ENCODE measurements at places on chromosomes 1 and 21. TPM values are rescaled to one million over a fixed set of nuclear protein-coding genes. Genes with fewer than 3 reads are reported as not detected.

Gene PLA2G2D
- not detected for total RNA-seq

Gene ATF3
- 23.9 TPM for total RNA-seq

Gene FAM151A
- not detected for total RNA-seq

Gene NPR1
- total RNA-seq, result not detected

Gene GPR153
- total RNA-seq, result 1.5 TPM

GRCh38 chr1:244854166-244854565, 10.2 kb downstream of the HNRNPU start:
- no peak for DNase-seq

GRCh38 chr1:235326719-235327558, 1.0 kb downstream of the ARID4B start:
- DNase-seq, result peak; percentile 58

- no peak for DNase-seq
These were observed 39.4 kb upstream of the FAM131C start for GRCh38 chr1:16112596-16113555.

GRCh38 chr1:181592255-181592859, 109.0 kb downstream of the CACNA1E start:
- DNase-seq, result no peak

DNA sequence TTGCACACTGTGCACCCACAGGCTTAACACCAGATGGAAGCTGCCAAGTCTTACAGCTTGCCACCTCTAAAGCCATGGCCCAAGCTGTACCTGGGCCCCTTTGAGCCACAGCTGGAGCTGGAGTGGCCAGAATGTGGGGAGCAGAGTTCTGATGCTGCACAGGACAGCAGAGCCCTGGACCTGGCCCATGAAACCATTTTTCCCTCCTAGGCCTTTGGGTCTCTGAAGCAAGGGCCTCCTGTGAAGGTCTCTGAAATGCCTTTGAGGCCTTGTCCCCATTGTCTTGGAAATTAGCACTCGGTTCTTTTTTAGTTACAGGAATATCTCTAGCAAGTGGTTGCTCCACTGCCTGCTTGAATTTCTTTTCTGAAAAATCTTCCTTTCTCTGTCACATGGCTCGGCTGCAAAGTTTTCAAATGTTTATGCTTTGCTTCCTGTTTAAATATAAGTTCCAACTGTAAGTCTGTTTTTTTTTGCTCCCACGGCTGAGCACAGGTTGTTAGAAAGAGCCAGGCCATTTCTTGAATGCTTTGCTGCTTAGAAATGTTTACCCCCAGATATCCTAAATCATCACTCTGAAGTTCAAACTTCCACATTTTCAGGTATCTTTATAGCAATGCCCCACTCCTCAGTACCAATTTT, 156.8 kb upstream of the GORAB start:
- DNase-seq, result no peak

DNA sequence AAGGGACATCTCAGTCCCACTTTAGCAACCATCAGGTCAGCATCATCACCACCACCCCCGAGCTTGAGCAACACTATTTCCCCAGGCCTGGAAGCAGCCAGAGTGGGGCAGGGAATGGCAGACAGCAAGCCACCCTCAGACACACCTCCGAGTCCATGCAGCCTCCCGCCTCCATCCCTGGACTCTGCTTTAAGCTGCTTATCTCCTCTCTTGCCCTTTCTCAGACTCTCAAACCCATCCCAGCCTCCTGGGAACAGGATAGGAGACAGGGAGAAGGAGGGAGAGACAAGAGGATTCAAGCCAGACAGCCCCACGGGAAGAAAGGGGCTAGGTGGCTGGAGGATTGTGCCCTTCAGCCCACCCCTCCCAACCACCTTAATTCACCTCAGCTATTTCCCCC, 1.7 kb downstream of the PIAS3 start:
- DNase-seq, result no peak

GRCh38 chr1:76640092-76640491, 227.2 kb upstream of the ST6GALNAC5 start:
- DNase-seq, result no peak

DNA sequence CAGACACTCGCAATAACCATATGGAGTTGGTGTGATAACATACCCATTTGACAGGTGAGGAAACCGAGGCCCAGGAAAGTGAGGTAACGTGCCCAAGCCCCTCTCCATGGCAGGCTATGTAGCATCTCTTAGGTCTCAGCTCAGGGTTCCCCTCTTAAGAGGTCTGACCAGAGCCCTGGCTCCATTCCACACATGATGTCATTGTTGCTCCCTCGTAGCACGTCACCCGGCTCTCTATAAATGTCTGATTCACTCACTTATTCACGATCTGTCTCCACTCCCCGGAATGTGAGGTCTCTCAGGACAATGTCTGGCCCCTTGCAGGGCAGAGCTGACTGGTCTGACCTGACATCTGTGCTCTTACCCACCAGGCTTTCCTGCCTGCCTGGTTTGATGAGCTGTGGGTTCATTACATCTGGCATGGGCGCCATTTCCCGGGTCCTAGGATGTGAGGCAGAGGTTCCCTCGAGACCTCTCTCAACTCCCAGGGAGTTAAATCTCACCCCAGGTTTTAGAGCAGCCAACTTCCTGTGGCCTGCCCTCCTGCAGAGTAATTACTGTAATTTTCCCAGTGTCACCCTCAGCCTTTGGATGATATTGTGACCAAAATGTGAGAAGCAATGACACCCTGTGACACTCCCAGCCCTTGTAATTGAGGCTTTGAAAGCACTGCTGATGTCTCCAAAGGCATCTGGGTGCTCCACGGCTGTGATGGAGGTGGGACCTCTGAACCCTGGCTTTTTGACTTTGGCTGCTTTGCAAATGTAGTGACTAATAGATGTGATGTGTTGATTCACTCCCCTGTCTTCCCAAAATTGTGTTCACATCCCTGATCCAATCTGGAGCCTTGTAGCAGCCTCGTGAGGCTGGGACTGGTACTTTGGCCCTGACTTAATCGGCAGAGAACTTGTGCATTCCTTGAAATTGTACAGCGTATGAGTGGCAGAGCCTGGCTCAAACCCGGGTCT, 10.6 kb downstream of the ACTL8 start:
- DNase-seq, result no peak

DNA sequence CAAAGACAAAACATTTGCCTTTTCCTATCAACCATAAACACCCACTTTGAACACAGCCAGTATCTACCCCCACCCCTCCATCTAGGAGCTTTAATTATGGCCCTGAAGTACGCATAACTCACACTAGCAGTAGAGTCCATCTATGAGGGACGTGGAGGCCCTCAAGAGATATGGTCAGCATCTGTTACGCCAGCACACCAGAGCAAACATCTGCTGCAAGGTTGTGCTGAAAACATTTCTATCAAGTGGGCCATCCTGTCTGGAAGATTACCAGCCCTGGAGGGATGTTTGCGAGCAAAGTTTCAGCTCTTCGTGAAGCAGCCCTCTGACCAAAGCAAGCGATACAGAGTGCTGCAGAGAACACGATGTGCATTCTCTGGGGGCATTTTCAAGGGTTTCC, 74.6 kb downstream of the SLC45A1 start:
- DNase-seq, result no peak

- no peak for DNase-seq
These were observed 12.9 kb downstream of the SRRM1 start for GRCh38 chr1:24656046-24656445.

DNA sequence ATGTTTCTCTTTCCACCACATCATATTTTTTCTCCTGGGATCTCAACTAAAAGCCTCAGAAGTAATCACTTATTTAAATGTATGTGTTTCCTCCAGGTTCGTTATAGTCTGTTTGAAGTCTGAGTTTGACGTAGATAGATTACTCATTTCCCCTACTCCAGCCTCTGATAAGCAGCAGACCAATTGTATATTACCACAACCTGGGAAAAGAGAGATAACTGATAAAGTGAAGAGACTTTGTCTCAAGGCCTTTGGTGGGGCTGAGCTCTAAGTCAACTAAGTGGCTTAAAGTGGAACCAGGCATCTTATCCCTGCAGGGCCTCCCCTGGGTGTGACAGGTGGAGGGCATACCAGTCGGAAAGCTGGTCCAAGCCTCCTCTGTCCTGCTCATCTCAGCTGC, 34.9 kb upstream of the CACNA1E start:
- no peak for DNase-seq

DNA sequence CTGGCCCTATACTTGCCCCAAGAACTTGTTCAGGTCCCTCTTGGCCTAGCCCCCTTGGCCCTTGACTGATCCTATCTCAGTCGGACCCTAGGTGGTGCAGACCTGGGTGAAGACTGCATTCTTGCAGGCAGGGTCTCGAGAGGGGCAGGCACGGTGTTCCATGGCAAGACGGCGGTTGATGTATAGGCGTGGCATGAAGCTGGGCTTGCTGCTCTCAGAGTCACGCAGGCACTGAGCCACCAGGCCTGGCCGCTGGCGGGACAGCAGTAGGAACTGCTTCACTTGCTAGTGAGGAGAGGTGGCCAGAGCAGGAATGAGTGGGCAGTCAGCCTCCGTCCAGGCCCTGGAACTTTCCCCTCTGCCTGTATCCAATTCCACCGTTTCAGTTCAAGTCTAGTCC, 3.8 kb downstream of the HECTD3 start:
- no peak for DNase-seq

- no peak for DNase-seq
These were observed 54.6 kb downstream of the NENF start for GRCh38 chr1:212487286-212487685.

DNA sequence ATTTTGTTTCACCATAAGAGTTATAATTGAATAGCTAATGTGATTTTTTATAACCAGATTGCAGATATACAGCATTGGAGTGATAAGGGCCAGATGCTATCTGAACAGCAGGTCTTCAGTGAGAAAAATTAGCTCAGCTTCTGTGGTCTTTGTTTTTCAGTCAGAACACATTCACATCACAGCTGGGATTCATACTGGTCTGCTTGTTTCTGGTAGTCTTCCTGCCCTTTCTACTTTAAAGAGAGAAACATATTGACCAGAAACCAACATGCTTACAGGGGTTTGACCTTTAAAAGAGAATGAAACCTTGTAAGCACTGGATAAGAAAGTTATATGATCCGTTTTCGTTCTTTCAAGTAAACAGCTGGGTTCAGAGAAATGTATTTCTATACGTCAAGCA, 213.7 kb upstream of the TMPRSS15 start:
- DNase-seq, result no peak

DNA sequence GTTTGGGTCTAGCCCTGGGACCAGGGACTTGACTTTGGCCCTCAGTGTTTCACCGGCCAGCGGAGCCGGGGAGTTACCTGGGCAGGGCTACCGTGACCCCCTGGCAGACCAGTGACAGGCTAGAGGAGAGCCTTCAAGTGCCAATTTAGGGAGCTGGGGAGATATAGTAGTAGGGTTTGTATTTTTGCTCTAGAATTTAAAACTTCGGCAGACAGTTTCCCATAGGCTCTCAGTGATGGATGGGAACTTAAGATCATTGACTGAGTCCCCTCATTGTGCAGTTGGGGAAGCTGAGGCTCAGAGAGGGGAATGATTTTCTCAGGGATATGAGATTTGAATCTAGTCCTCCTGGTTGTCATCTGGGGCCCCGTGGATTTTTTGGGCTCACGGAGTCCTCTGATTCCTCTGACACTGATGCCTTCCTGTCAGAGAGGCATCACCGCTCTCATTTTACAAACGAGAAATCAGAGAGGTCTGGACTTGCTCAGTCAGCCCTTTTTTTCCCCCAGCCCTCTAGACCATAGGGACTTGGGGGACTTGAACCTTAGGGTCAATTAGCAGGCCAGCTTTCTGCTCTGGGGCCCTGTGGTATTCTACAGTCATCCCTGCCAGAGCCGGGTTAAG, 58.3 kb upstream of the ACOT11 start:
- no peak for DNase-seq

GRCh38 chr1:167332503-167332902, 111.8 kb downstream of the POU2F1 start:
- no peak for DNase-seq

GRCh38 chr1:114502080-114502479, 8.9 kb downstream of the TRIM33 start:
- DNase-seq, result no peak

GRCh38 chr1:168199056-168199455, 20.3 kb downstream of the TIPRL start:
- DNase-seq, result no peak
